Left lung (tissue), 14 donors: ENCODE measurements at places on chromosomes 12 and 14. TPM values are rescaled to one million over a fixed set of nuclear protein-coding genes. Genes with fewer than 3 reads are reported as not detected.
A peak's percentile ranks its signal among the peaks of the same experiment; 100 is the strongest.

The SERPINA9 gene
- total RNA-seq: not detected

The RD3L gene
- total RNA-seq: not detected

The SRRM4 gene
- total RNA-seq: 0.05 TPM

The WDR89 gene
- 10.9 TPM for total RNA-seq

The PTPRB gene
- total RNA-seq: 41.8 TPM

The NKX2-1 gene
- 251 TPM for total RNA-seq

The TAS2R46 gene
- total RNA-seq: 1.4 TPM

The PPP4R4 gene
- total RNA-seq: 0.52 TPM

The SLC7A8 gene
- 42.2 TPM for total RNA-seq

The MAGOHB gene
- 32.5 TPM for total RNA-seq

The CCDC175 gene
- not detected for total RNA-seq

The FAM222A gene
- total RNA-seq: 2.9 TPM

The GPX2 gene
- total RNA-seq: 2.8 TPM

The PTCSC3 gene
- total RNA-seq: not detected

The SIX6 gene
- total RNA-seq: not detected

The COCH gene
- total RNA-seq: 0.55 TPM

The AVPR1A gene
- total RNA-seq: 1.1 TPM

The RNU4-1 gene
- total RNA-seq: 3,185 TPM

DNA sequence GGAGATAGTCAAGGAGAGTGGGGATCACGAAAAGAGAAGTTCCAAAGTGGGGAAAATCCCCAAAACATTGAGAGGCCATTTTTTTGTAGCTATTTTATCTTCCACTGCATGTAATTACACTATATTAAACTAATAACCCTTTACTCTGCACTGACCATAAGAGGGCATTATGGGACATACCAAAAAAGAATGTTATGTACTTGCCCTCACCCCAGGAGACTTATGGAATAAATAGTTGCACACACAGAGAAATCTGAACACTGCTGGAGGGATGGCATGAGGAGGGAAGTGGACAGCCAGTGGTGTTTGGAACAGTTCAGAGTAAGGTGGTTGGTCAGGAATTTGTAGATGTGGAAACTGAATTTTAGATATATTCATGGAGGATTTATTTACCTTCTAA, 422.9 kb downstream of the SNAPC1 start:
- DNase-seq: no peak

DNA sequence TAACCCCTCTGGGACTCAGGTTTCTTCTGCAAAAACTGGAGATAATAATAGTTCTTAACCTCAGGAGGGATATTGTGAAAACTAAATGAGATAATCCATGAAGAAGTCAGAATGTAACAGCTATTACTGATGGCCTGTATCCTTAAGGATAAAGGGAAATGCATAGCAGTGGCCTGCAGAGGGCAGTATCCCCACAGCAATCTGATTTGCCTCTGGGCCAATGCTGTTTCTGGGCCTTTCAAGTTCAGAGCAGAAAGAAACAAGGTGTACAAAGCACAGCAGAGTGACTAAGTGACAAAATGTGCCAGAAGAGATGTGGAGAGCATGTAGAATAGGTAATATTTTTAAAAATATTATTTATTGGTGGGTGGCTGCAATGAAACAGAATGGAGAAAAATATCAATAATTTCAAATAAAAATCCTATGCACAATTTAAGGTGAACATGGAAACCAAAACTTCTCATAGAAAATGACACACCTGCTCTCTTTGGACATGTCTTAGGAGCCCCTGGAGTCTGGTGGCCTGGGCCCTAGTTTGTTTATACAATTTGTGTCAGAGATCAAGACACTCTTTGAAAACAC, 90.3 kb downstream of the C12orf75 start:
- peak; percentile 51 for DNase-seq

GRCh38 chr14:80055667-80056496, 155.4 kb downstream of the DIO2 start:
- peak; percentile 68 for DNase-seq

DNA sequence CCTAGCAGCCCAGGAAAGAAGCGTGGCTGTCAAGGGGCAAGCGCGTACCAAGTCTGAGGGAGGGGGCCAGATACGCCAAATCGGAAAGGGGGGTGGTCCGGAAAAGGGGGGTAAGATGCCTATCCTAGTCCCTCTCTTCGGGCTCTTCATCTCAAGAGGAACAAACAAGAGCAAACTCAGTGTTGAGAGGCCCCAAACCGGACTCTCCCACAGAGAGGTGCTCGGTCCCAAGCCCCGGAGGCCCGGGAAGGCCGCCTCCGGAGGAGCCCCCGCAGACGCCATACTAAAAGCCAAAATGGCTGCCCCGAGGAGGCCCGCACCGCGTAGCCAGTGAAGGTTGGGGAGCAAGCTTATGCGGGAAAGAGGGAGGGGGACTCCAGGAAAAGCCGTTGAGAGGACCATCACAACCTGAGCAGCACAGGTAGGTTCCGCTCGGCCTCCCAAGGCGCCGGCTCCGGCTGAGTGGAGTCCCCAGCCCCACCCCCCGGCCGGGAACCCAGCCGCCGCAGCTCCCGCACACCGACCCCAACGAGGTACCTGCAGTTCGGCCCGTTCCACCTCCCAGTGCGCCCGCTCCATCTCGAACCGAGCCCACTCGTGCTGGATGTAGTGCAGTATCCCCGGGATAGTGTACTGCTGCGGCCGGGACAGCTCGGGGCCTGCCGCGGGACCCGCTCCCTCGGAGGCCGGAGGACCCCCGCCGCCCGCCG, at the start of gene AP4S1:
Gene AP4S1, plus strand, starts transcription at position 283 of the 710 bp plus-strand sequence. CDS start 40,548 bp downstream, outside the sequence.
- peak; percentile 53 for DNase-seq

DNA sequence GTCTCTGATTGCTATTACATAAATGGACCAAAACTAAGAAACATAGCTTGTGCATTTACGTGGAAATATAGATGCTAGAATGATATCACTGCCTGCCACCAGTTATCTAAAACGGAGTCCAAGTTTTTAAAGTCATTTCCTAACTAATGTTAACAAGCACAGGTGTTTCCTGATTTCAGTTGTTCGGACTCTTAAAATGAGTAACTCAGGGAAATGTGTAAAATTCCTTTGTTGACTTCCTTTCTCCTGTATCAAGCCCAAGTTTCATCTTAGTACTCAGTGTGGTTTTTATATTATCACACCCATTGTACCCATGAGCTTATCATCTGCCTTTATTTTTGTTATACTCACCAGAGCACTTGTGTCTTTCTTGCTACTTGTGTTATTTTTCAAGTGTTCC, 13.2 kb upstream of the PRKCH start:
- no peak for DNase-seq

DNA sequence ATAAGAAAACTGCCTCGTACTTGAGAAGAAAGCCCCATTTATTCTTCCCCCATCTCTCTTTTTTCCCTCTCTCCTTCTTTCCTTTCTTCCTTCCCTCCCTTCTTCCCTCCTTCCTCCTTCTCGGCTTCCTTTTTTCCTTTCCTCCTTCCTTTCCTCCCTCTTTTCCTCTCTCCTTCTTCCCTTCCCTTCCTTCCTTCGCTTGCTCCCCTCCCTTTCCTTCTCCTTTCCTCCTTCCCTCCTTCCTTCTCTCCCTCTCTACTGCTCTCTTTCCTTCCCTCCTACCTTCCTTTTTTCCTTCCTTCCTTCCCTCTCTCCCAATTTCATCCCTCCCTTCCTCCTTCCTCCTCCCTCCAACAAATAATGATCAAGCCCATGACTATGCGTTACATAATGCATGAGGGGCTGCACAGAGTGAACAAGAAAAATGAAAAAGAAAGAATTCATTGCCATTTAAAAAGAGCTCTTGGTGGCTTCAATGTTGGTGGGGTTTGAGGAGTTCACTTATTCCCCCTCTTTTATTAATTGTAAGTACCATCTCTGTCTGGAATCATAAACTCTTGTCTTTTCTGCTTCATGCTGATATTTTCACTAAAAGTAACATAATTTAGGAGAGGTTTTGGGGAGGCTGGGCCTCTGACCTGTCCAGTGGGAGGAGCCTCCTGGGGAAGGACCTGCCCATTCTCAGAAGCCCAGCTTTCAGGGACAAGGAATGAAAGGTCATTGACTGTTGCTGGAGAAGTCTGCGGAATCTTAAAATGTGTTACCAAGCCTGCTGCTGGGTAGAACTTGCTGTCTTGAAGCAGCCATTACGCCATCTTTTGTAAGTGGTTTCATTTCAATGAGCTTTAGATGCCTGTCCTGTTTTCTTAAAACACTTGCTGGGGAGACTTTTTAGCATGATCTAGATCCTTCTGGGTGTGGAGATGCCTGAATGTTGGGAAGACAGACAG, 144.3 kb downstream of the CHST11 start:
- no peak for DNase-seq

- no peak for DNase-seq
Observed at GRCh38 chr12:89691659-89692058, 17.0 kb downstream of the ATP2B1 start.

GRCh38 chr14:76346391-76347160, 29.4 kb upstream of the ESRRB start:
- DNase-seq: no peak

DNA sequence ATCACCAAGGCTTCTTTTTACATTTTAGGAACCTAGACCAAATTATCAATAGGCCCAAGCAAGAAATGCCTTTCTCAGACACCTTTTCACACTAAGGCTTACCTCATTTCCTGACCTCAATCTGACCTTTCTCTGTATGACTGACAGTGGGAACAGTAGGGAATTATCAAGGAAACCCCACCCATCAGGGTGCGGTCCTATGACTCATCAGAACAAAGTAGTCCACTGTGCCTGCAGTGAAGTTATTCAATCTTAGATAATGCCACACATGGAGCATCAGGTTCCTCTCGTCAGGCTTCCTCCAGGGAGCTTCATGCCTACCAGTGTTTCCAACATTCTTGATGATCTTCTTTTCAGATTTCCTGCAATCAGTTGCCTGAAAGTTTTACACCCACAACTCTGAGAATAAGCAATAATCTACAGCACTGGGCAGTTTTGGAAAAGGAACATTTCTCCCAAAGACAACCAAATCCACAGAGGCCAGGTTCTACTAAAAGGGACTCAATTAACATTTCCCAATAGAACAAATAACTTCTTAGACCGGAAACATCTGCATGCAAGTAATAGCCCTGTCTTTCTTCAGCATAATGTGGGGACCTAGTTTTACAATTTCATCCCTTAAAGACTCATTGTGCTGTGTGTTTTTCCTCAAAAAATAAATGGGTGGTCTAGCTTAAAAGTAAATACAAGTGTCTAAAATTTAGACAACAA, 35.9 kb upstream of the TMTC2 start:
- peak; percentile 14 for DNase-seq

DNA sequence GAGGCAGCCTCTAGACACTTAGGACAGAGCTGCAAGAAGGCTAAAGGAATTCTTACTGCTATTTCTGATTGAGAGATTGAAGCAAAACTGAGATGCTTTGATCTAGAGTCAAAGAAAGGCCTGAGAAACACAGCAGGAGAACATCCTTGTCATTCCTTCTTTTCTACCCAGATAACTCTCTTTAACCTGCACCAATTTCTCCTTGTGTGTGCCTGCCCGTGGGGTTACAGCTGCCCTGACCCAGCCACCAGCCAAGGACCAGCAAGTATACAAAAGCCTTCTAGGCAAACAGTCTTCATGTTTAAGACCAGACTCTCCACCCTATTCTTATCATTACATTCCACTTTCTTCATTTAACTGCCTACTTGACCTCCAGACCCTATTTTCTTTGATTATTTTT, 81.7 kb upstream of the PRB2 start:
- DNase-seq: no peak

DNA sequence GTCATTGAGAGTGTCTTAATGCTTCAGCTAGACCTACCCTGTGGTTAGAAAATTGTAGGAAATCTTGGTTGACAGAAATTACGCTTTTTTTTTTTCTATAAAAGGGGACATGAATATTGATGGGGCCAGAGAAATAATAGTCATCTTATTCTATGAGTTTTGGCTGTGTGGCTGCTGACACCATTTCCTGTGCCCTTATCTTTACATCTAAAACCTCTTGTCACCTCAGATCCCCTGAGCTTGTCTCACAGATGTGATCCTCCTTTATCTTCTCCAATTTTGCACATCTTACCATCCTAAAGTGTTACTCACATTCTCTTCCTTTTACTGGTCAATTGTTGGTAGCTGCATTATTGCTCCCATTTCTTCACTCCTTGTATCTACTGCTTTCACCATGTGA, 36.1 kb downstream of the ASCL1 start:
- no peak for DNase-seq

DNA sequence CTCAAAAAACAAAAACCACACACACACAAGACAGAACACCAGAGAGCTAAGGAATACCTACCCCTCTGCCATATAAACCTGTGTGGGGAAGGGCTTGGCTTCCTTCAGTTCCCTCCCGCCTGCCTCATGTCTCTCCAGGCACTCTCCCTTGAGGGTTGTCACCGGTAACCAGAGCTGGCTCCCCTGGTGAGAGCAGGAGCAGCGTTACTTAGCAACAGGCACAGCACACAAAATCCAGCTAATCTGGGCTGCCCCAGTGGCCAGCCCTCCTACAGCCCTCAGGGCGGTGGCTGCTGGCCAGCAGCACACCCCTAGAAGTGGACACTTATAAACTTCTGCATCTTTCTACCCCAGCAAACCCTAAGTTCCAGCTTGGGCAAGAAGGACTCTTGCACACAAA, 21.6 kb upstream of the NR4A1 start:
- DNase-seq: peak; percentile 82

DNA sequence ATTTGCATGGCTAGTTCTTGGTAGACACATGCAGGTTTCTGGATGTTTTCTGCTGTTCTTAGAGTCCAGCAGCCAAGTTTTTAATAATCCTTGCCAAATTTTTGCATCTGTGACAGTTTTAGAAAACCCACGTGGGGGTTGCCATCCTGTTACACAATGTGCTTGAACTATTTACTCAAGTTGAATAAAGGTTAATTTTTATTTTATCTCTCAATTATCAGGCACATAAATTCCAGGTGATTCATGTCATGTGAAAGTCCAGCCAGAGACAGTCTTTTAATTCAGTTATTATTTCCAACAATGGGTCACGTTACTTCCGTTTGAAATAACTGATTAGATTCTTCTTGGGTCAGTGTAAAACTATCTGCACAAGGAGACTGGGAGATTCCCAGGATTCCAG, 15.7 kb downstream of the MYRFL start:
- no peak for DNase-seq

DNA sequence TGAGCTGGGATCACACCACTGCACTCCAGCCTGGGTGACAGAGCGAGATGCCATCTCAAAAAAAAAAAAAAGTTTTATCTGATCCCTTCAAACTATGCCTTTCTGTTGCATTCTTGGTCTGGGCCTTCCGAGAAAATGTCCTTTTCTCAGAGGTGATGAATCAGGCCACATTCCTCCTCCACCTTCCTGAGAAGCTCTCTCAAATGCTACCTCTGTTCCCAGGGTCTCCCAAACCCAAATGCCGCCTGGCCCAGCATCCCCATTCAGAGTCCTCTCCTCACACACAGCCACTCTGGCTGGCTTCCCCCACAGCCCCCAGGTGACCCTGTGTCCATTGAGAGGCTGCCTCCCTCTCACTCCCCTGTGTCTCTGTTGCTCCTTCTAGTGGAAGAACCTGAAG, 19.7 kb upstream of the TMED10 start:
- no peak for DNase-seq

DNA sequence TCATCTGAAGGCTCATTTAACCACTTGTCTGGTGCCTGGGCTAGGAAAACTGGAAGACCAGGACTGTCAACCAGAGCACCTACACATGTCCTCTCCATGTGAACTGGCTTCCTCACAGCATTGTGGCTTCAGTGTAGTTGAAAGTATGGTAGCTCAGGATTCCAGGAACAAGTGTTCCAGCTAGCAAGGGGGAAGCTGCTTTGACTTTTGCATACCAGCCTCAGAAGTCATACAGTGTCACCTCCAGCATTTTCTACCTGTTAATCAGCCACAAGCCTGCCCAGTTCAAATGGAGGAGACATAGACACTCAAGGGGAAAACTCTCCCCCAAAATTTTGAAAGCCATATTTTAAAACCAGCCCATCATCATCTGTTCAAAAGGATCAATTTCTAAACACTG, 212.8 kb upstream of the CAND1 start:
- no peak for DNase-seq

GRCh38 chr12:82954064-82954463, 267.4 kb downstream of the TMTC2 start:
- no peak for DNase-seq
